Caudate nucleus (tissue), 63 donors: ENCODE measurements at places on chromosomes 3 and 15.
A peak's percentile ranks its signal among the peaks of the same experiment; 100 is the strongest.

DNA sequence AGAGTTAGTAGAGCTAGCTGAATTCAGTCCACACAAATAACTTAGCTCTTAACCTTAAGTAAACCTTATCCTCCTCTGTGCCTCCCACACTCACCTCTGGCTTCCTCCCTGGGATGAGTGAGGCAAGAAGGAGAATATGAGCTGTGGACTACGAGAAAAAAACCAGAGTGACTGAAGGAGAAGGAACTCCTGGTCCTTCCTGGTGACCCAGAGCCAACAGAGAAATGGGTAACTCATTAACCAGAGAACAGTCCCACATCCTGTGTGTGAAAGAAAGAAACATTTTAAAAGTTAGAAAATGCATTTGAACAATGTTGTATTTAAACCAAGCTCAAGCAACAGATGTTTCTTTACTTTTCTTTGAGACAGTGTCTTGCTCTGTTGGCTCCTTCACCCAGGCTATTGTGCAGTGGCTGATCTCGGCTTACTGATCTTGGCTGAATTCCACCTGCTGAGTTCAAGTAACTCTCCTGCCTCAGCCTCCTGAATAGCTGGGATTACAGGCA, 27.5 kb upstream of the FAM81A start:
- DNase-seq, result no peak

- no peak for DNase-seq
These were observed 48.5 kb upstream of the SKIL start for GRCh38 chr3:170309046-170309445.

DNA sequence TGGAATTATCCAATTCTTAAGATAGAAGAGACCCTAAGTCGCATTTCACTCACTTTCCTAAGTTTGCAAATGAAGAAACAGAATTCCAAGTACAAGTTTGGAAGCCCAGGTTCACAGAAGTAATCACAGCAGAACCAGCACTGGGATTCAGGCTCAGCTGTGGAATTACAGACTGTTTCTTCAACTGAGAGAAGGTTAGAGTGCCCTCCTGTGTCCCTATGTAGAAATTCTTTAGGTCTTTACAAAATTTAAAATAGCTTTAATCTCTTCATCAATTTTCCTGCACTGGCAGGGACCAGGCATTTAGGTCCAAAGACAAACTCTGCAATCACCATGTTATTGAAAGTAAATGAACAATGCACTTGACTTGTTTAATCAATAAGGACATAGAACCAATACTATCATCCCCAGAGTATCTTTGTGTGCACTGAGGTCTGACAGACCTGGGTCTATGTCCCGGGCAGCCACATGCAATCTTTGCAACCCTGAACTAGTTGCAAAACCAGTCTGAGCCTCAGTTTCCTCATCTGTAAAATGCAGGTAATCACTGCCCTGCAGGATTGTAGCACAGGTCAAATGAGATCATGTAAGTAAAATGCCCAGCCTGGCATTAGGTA, 96.3 kb upstream of the ZBED2 start:
- DNase-seq, result no peak

- no peak for DNase-seq
These were observed 28.4 kb downstream of the TMEM44 start for GRCh38 chr3:194604837-194605236.

DNA sequence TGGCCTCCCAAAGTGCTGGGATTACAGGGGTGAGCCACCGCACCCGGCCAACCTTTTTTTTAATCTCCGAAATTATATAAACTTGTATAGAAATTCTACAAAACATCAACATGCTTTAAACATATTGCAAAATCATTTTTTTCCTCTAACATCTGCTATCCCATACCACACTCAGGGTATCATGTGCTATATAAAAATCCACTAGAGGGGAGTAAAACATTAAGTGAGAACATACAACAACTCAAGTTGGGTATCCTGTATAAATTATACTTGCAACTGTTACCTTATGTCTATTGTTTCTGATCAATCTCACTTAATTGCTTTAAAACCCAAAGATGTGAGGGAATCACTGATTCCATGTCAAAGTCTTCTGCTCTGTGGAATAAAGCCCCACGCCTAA, 71.9 kb upstream of the FBN1 start:
- no peak for DNase-seq

DNA sequence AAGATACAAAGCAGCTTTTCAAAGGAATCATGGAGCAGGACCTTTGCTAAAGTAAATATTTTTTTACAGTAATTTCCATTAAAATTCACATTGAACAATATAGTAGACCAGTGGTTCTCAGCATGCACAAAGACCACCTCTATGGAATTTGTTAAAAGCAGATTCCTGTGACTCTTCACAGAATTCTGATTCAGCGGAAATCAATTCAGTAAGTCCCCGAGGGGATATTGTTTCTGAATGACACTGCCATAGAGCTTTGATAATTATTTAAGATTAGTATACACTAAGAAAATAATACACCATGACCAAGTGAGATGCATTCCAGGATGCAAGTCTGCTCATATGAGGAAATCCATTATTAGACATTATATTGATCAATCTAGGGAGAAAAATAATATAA, 161.9 kb upstream of the TNIK start:
- no peak for DNase-seq

DNA sequence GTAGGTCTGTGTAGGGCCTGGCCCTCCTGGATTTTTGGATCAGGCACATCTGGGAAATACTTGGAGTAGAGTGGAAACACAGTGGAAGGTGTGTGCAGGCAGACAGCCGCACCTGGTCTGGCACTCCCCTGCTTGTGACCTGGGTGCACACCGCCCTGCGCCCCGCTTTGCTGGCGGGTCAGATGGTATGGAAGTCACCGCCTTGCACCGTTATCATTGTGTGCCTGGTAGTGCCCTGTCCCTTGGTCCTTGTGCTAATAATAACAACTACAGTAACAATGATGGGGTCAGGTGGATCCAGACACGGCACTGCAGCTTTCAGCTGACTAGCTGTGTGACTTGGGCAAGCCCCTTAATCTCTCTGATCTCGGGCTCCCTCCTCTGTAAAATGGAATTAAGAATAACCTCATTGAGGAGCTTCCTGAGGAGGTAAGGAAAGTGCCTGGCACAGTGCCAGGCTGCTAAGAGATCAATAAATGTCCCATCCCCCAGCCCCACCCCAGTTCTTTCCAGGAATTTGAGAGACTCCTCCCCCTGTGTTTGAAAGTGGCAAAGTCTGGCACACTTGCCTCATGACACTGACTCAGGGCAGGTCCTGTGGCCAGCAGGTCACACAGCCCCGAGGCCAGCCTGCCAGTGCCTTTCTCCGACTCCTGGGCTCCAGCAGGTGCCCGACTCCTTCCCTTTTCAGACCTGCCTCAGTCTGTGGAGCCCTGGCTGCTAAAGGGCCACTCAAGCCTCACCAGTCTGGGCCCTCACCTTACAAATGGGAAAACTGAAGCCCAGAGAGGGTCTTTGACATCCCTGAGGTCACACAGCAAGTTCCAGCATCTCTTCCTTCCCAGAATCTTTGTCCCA, 9.8 kb downstream of the ISG20 start:
- no peak for DNase-seq

DNA sequence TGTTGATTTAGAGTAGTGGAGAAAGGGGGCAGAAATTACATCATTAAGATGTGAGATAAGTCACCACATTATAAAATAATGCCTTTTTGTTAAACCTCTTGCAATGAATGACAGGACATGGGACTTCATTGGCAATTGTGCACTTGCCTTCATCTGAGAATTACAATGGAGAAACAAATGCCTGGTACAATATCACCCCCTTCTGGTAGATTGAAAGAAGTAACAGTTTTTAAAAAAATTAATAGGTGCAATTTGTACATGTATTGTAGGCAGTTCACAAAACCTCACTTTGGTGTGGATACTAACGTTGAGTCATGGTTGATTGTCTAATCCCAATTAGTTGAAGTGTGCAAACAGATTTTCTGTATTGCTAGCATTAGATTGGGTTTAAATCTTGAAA, 4.6 kb upstream of the P2RY14 start:
- no peak for DNase-seq

DNA sequence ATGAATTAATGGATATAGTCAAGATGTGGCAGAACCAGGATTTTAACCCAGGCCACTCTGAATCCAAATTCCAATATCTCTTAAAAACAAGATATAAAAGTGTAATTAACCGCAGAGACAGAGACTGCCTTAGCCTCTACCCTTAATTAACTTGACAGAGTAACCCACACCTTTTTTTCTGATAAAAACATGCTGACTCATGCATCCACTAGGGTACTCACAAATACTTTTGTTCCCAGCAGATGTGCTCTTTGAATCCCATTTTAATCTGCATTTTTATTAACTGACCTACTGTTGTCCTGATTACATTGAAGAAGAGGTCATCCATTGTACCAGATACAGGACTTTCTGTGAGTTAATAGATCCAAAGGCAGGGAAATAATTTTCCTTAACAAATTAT, 278.3 kb downstream of the CHL1 start:
- no peak for DNase-seq

- no peak for DNase-seq
These were observed 1109.2 kb upstream of the ALCAM start for GRCh38 chr3:104257486-104257885.

DNA sequence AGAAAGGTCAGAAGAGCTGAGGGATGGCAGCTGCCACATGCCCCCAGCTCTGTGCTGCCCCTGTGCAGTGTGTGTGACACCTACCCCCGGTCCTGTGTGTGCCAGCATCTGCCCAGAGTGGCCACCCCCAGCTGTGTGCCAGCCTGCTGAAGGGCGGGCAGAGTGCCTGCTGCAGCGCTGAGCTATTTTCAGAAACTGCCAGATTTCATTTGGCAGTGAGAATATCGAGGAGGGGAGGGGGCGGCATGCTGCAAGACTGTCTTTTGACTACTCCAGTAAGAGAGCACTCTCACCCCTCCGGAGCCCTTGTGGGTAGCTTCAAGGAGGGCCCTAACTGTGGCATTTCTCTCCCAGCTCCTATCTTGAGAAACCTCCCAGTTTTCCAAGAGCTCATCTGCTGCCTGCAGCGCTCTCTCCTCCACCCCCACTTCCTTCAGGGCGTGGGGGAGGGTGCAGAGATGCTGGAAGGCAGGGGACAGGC, 25.2 kb upstream of the DOCK3 start:
- DNase-seq, result peak; percentile 45

DNA sequence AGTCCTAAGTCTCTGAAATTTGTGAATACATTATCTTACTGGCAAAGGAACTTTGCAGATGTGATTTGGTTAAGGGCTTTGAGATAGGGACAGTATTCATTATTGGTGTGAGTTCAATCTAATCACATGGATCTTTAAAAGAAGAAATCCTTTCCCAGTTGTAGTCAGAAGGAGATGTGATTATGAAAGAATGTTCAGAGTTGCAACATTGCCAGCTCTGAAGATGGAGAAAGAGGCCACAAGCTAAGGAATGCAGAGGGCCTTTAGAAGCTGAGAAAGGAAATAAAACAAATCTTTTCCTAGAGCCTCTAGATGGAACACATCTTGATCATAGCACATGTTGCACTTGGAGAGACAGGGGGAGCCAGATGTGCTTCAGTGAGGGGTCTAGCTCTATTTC, 27.7 kb upstream of the SIAH2 start:
- no peak for DNase-seq

GRCh38 chr3:111737706-111738086, 121.4 kb upstream of the PHLDB2 start:
- no peak for DNase-seq

- DNase-seq, result no peak
These were observed 61.1 kb downstream of the USP50 start for GRCh38 chr15:50485389-50485788.

- no peak for DNase-seq
These were observed 1570.1 kb downstream of the SI start for GRCh38 chr3:163508206-163508605.

GRCh38 chr3:69236812-69237707, 114.7 kb upstream of the LMOD3 start:
- DNase-seq, result no peak

DNA sequence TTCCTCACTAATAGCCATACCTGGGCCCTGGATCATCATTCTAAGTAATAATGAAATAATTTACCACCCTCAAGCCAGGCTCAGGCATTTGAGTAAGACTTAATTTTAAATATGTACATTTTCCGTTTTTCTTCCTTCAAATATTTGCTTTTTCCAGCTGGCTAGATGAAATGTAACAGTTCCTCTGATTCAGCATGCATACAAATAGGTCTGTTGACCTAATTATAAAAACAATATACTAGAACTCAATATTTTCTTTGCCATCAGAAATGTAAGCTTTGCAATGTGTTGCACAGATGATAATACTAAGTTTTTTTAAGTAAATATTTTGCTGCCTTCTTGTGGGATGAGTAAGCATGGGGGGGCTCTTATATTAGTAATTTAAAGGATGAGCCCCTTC, 91.6 kb downstream of the FEZF2 start:
- no peak for DNase-seq

GRCh38 chr3:49120438-49121131, at the start of gene USP19:
Gene USP19 (minus strand): TSS chr3:49120823. CDS start chr3:49119145, 1,678 bp downstream.
- DNase-seq, result peak; percentile 91

GRCh38 chr3:127413871-127414270, 126.0 kb upstream of the PRR20G start:
- no peak for DNase-seq
